ENCODE measurements at places on chromosomes 6 and 20.

- DNase-seq, result no peak
Measured at GRCh38 chr20:9126527-9126926, 57.6 kb downstream of the PLCB4 start.

DNA sequence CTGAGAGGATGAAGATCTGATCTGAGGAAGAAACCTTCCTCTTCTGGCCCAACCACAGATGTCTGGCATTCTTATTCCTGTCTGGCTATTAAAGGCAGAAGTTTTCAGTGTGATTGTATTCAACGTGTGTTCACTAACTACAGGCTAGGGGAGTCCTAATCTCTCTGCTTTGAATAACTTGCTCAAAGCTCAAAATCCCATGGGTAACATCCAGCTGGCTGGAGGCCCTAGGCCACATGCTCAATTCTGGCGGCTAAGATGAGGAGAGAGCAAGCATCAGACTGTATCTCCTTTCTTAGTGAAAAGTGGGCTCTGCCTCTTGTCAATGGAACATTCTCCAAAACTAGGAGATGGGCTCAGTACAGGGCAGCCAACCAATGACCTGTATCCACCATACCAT is 478.0 kb downstream of the KIF16B start:
- no peak for DNase-seq

GRCh38 chr6:6575143-6575542 is 13.4 kb upstream of the LY86 start:
- no peak for DNase-seq

DNA sequence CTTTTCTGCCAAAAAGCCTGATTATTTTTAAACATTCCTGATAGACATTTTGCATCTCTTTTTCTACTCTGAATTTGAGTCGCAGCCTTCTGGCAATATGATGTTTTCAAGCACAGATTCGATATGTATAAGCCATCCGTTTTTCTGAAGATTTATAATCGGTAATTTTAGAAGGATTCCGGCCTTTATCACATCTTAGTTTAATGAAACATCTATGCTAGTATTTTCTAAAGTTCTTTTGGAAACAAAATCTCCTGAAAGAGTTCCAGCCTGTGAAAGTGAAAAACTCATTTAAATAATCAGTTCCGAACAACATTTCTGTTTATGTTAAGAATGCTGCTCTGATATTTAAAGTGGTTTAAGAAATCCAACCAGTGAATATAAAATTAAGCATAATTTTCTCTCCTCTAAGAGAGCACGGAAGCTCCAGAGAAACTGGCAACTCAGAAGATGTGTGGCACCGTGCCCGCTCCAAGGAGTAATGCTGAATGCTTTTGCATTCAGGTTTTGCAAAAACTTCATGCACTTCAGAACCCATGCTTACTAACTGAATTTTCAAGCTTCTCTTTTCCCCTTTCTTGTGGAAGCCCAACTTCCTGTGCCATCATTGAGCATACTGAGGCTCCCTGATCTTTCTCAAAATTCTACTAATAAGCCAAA is 20.7 kb downstream of the NDUFAF4 start:
- no peak for DNase-seq

DNA sequence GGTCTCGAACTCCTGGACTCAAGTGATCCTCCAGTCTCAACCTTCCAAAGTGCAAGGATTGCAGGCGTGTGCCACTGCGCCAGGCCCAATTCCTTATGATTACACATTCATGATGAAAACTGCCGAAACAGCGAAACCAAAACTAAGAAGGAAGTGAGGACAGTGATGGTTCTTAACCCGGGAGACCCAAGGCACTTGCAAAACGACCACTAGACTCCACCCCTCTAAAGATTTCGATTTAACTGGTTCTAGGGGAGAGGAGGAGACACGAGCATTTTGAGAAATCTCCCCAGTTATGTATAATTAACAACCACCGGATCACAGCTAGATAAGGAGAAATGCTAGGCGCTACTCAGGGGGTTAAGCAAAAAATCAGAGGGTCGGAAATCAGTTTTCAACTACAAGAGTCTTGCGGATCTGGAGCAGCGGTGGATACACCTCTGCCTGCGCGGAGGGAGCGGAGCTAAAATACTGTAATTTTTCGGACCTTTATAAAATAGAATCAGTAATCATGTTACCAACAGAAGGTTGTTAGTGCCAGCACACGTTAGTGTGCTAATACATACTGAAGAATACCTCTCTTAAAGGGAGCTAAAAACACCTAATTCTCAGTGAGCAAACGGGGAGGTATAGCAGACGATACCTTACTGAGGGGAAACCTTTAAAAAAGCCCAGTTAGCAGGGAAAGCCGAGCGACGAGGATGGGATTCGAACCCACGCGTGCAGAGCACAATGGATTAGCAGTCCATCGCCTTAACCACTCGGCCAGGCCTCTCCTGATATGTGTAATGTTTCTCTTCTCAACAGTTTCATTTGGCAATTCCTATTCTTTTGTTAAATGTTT is 60.0 kb upstream of the BTN3A2 start:
- DNase-seq, result no peak

- DNase-seq, result no peak
Measured at GRCh38 chr20:49400904-49401303, 81.6 kb downstream of the KCNB1 start.

DNA sequence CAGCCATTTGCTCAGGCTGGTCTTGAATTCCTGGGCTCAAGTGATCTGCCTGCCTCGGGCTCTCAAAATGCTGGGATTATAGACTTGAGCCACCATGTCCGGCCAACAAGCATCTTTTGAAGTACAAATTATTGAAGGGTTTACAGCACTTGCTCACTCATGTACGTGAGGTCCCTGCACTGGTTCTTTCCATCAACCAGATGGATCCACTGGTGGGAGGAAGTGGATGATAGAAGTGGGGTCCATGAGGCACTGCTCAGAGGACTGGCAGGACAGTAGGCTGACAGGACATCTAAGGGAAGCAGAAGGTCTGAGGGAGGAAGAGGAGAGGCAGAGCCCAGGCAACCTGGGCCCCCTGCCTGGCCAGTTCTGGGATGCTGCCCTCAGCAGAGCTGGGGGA is 109.2 kb upstream of the NXT1 start:
- DNase-seq, result no peak

DNA sequence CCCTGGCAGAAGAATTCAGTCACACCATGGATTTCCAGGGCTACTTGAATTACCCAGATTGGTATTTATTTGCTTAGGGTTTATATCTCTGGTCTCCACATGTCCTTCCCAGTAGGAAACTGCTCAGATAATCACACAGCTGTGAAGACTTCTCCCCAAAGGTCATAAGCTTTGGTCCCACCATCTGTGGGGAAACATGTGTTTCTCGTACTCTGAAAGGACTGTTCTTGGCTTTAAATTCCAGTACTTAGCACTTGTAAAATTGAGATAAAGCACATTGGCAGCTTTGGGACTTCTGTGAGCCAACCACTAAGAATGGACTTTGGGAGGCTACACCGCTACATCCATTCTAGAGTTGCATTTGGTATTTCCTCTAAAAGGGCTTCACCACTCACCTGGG is 205.3 kb upstream of the FOXA2 start:
- DNase-seq, result no peak

GRCh38 chr20:61883857-61884393 is 181.8 kb downstream of the TAF4 start:
- DNase-seq, result no peak

GRCh38 chr20:9270831-9271230 is 201.9 kb downstream of the PLCB4 start:
- no peak for DNase-seq

DNA sequence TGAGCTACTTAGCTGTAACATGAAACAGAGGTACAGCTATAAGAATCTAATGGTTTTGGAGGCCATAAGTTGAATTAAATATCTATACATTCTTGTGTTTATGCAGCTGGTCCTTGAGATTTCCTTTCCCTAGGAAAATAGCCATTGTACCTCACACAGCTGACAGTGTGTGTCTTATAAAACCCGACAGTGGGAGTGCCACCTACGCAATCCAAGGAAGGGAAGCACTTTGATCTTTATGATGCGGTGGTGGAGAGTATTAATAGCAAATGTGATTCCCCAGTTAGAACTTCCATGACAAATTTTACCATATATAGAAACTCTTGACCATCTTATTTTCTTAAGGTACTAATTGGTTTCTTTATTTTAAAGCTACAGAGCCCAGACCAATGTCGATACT is 149.5 kb downstream of the TMEM200A start:
- DNase-seq, result no peak

DNA sequence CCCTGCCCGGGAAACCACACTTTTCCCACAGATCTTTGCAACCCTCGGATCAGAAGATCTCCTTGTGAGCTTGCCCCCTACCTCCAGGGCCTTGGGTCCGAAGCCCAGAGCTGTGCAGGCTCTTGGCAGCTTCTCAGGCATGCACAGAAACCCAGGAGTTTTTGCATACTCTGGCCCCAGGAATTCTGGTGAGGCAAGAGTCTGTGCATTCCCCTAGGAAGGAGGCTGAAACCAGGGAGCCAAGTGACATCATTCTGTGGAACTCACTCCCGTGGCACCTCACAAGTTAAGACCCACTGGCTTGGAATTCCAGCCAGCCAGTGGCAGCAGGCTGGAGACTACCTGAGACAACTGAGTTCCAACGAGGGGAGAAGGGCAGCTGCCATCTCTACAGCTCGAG is 100.1 kb downstream of the TNFRSF21 start:
- DNase-seq, result no peak

- no peak for DNase-seq
Measured at GRCh38 chr6:7669742-7670141, 56.2 kb upstream of the BMP6 start.

GRCh38 chr6:162704001-162704400 is 23.6 kb downstream of the PRKN start:
- no peak for DNase-seq

DNA sequence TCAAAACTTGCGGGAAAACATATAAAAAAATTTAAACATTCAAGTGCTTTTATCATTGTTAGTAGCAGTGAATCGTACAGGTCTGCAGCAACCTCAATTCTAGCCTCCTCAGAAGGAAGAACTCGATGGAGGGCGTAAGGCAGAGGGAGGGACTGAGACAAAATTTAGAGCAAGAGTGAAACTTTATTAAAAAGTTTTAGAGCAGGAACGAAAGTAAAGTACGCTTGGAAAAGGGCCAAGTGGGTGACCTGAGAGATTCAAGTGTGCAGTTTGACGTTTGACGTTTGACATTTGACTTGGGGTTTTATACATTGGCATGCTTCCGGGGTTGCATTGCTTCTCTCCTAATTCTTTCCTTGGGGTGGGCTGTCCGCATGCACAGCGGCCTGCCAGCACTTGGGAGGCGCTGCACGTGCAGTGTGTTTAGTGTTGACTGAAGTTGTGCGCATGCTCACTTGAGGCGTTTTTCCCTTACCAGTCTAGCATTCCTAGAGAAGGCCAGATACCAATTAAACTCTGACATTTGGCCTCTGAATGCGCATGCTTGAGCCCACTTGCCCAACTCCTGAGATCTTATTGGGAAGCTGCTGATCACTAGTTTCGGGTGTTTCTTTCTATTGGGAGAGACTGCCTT is 82.6 kb downstream of the TBX18 start:
- DNase-seq, result no peak

DNA sequence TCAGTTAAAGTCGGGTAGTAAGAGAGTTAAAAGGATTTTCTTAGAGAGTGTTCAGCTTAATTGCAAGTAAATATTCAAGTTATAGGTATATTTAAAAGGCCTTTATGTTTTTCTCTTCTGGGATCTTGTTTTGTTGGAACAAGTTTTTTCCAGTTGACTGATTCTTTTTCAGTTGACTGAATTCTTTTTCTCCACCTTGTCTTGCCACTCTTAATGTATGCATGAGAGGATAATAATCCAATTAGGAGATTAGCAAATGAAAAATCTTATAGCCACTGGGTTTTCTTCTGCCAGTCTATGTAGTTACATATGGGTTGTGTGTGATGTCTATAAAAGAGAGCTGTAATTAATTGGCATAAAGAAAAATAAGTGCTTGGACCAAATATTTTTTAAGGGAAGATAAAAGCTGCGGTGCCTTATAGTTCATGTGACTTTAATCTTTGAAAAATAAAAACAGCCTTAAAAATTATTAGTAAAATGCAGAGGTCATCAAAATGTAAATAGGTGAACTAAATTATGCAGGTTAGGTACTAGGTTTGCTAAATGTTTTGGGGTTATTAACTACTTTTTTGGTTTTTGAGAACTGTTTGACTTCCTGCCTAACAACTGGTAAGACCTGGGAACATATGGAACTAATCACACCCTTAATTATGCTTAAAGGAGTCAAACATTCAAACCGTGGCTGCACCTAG is 367.2 kb downstream of the HTR1B start:
- DNase-seq, result no peak

- no peak for DNase-seq
Measured at GRCh38 chr20:1841554-1842140, 53.6 kb upstream of the SIRPA start.

DNA sequence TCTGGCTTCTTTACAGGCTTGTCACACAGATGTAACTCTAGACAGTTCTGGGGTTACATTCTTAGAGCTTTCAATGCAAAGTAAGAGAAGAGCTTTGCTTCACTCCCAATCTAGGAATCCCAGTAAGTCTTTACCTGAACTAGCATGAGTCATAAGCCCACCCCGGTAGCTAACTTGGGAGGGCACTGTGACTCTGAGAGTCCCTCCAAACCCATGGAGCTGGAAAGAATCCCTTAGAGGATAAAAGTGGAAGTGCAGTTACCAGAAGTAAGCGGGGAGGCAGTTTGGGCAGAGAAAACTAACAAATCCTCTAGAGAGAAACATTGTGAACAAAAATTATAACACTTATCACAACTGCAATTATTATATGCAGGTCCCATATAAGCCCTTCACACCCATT is 84.0 kb upstream of the SMLR1 start:
- DNase-seq, result no peak

DNA sequence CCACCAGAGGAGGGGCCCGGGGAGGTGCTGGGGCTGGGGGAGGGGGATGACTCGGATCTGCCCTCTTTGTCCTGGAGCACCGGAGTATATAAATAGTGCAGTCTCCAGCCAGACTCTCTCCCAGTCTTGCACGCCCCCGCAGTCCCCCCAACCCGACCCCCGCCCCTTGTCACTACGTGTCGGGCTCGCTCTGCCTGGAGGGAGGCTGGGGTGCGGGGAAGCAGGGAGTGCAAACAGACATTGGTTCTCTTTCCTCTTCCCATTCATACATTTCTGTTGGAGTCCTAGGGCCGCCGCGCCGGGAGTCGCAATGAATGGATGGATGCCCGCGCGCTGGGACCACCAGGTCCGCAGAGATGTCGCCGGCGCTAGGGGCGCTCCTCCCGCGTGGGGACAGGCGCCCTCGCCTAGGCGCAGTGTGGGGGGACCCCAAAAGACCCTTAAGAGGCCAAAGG is 179.3 kb downstream of the TBXT start:
- no peak for DNase-seq

GRCh38 chr20:47336129-47336754 is 20.3 kb downstream of the ZMYND8 start:
- peak; percentile 83 for DNase-seq

- no peak for DNase-seq
Measured at GRCh38 chr6:17099401-17100059, 2.3 kb upstream of the STMND1 start.

- no peak for DNase-seq
Measured at GRCh38 chr6:36056178-36056577, 28.6 kb downstream of the MAPK14 start.

GRCh38 chr6:38460186-38460585 is 179.5 kb downstream of the BTBD9 start:
- no peak for DNase-seq

GRCh38 chr20:24492031-24492607 is 22.7 kb downstream of the SYNDIG1 start:
- no peak for DNase-seq
